Activated CD4-positive, alpha-beta memory T cell treated with anti-CD3 and anti-CD28 coated beads for 36 hours (primary cell): ENCODE measurements at places on chromosomes 1 and 21.

- no peak for DNase-seq
Observed at GRCh38 chr1:209900734-209901133, 37.3 kb upstream of the SYT14 start.

DNA sequence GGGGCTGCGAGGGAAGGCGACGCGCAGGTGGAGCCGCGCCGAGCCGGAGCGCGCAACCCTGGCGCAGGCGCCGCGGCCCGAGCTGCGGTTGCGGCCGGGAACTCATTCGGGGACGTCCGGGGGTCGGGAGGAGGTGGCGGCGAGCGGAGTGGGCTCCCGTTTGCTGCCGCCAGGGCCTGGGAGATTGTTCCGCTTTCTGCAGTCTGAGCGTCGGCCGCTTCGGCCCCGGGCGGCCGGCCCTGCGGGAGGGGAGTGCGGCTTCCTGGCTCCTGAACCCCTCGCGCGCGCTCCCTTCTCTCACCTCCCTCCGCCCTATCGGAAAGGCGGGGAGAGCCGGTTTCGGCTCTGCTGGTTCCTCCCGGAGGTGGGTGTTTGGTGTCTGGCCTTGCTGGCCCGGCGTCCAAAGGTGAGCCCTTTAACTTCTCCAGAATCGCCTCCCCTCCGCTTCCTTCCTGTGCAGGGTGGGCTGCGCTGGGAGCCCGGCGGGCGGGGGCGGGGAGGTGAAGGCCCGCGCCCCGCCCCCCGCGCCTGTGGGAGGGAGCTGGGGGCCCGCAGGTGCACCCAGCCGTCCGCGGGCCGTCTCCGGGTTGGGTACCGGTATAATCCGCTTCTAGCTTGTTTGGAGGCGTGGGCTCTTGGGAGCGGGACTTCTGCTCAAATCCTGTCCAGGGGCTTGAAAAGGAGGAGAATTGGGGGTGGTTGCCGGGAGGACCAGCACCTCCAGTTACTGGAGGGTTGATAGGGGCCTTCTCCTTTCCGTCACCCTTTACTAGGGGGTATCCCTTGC lies 683 bp downstream of the LRRC8D start:
- DNase-seq: peak; percentile 65

DNA sequence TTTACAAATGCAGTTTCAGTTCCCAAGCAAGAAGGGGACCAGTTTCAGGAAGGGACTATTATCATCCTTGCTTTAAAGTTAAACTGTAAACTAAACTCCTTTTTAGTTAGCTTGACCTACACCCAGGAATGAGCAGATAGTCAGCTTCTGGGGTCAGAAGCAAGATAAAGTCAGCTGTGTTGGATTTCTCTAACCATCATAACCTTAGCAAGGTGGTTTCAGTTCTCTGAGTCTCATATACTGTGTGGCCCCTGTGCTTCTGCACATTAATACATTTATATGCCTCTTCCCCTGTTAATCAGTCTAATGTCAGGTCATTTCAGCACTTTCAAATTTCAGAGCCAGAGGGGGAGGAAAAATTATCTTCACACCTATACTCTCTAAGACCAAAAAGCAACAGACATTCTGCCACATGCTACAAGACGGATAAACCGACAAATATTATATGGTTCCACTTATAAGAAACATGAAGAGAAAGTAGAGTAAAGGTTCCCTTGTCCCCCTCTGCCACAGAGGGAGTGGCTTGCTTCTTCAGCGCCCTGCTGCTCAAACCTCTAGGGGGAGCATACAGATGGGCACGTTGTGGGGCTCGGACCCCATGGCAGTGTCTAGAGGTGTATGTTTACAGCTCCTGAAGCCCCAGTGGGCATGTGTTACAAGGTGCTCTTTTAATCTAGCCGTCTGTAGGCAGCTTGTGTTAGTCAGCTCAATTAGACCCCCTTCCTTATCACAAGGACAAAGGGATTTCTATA lies 89.1 kb downstream of the SMYD3 start:
- no peak for DNase-seq

DNA sequence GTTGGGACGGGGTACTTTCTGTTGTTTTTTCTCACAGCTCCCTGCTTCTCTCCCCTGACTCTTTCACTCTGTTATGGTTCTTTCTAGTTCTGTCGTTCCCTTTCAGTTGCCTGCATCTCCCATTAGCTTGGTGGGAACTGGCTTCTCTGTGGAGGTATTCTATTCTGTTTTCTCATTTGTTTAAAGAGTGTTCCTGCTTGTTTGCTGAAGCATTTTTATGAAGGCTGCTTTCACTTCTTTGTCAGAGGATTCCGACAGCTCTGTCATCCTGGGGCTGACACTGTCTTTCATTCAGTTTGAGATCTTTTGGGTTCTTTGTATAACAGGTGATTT lies 96.0 kb upstream of the COL6A1 start:
- no peak for DNase-seq

DNA sequence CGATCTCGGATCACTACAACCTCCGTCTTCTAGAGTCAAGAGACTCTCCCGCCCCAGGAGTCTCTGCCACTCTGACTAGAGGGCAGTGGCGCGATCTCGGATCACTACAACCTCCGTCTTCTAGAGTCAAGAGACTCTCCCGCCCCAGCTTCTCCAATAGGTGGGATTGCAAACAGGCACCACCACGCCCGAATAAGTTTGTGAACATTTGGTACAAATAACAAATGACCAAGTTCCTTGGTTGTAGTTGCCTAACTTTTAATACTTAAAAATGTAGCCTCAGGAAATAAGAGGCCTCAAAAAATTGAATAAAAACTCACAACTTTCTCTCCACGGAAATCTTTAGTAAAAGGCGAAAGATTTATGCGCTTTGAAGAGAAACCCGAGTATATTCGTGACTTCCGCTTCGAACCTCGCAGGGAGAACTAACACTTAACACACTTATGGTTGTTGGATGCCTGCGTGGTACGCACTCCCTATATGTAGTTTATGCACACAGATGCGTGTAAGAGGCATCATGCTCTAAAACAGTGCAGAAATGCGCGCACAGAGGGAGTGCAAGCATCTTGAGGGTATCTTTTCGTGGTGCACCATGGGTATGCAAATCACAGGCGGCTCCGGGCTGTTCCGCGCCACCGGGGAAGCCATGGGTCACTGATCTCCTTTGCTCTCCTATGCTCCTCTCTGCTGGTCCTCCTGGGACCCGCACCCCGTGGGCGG lies 11.4 kb downstream of the BTBD19 start:
- peak; percentile 89 for DNase-seq

GRCh38 chr1:29280409-29281131 lies 44.2 kb downstream of the PTPRU start:
- no peak for DNase-seq

DNA sequence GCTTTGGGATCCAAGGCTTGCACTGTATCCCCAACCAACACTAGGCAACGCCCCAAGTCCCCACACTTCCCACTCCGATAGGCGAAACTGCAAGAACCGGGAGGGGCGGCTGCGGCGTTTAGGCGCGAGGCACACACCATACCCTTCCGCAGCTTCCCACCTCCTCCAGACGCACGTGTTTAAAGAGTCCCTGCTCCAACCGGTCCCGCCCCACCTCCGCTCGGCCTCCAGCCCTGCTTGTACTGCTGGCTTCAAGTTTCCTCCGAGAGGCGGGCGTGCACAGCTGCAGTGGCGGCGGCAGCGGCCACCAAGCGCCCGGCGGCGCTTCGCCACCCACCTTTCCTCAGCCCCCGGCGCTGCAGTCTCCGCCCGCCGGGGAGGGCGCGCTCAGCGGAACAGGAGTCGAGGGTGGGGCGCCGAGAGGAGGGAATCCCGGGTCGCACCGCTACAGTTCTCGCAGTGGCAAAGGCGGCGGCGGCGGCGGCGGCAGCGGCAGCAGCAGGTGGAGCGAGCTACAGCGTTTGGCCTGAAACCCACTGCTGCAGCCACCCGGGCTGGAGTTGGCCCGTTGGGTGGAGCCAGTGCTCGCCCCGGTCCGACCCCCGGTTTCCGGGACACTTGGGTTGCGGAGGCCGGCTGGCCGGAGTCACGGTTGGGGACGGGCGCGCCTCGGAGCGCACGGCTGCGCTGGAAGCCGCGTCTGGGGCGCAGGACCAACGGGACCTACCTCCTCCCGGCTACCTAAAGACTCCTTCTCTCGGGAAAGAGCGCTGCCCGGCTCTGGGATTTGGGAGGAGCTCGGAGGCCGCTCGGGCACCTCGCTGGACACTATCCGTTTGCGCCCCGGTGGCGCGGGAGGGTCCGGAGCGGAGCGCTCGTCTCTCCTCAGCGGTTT lies at the start of gene CNIH3:
Gene CNIH3, plus strand, starts transcription at position 457 of the 895 bp plus-strand sequence. CDS start 858 bp downstream, outside the sequence.
- DNase-seq: peak; percentile 44

- DNase-seq: no peak
Observed at GRCh38 chr1:237774246-237774645, 116.5 kb downstream of the ZP4 start.

DNA sequence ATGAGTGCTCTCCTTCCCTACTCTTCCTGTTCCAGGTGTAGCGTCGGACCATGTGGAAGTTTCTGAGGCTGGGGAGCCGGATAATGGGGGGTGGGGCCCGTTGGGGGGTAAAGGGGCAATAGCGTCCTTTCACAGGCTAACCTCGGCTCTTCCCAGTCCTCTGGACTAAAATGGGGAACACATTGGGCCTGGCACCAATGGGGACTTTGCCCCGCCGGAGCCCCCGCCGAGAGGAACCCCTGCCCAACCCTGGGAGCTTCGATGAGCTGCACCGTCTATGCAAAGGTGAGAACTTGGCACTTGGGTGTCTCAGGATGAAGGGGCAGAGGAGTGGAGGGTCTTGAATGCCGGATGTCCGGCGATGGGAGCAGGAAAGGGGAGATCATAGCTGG lies 456 bp downstream of the TOMM40L start:
- DNase-seq: peak; percentile 19

DNA sequence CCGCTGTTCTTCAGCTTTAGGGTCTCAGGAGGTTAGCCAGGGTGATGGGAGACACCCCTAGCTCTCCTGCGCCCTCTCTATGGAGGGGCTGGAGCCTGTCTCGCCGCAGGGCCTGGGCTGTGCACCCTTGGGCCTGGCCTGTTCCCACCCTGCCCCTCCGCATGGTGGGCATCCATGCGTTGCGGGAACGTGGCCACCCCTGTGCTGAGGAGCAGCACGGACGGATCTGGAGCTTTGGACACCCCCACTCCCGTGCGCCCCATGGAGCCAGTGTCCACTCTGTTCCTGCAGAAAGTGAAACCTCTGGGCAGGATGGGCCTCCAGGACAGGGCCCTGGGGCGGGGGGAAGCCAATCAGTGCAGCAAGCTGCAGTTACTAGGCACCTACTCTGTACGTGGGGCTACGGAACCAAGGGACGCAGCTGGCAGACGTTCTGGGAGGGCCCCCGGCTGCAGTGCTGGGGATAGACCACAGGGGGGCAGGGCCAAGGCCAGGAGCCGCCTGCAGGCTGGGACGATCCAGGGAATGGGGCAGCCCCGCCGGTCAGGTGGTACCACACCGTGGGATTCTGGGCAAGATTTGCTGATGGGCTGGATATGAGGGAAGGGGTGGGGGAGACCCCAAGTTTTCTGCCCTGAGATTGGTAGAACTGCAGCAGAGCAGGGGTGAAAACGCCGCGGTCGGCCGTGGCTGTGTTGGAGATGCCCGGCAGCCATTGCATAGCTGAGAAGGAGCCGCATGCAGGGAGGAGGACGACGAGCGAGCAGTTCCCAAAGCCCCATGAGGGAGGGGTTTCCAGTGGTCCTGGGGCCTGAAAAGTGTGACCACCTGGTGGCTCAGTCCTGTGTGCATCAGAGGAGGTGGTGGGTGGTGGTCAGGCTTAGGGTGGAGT lies 43.3 kb downstream of the TP73 start:
- DNase-seq: peak; percentile 49

- no peak for DNase-seq
Observed at GRCh38 chr1:187621951-187622350, 793.2 kb downstream of the PLA2G4A start.

DNA sequence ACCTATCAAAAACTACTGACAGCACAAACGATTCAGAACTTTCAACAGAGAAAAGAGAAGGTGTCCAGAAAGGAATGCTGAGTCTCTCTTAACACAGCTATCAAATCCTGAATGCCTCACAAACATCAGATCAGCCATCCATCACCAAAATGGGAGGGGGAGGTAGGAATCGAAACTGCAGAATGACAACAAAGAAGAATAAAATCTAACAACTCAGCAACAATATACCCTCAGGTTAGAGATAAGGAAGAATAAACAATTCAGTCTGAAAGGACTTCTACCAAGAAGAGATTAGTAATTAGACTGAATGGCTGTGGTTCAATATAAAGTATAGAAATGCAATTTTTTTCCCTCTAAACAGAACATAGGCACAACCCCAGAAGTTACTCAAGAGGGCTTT lies 94.4 kb downstream of the RERE start:
- no peak for DNase-seq

- no peak for DNase-seq
Observed at GRCh38 chr1:195828325-195828724, 779.9 kb downstream of the KCNT2 start.

DNA sequence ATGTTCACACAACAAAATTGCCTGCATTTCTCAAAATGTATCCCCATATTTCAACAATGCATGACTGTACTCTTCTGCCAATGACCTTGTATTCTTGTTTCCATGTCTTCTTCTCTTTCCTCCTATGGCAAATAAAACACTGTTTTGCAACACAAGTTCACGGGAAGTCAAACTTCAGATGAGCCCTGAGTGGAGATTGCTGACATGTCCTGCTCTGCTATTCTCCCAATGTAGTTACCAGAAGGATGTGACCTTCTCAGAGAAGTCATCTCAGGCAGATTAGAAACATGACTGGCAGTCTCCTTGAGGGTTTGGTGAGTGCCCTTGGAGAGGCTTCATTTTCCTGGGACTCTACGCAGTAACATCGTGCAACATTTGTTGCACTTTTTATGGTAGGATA lies 15.6 kb downstream of the FCGR2B start:
- no peak for DNase-seq

GRCh38 chr1:83970802-83971201 lies 28.1 kb downstream of the TTLL7 start:
- DNase-seq: no peak

- no peak for DNase-seq
Observed at GRCh38 chr1:85934516-85934915, 222.1 kb downstream of the COL24A1 start.

DNA sequence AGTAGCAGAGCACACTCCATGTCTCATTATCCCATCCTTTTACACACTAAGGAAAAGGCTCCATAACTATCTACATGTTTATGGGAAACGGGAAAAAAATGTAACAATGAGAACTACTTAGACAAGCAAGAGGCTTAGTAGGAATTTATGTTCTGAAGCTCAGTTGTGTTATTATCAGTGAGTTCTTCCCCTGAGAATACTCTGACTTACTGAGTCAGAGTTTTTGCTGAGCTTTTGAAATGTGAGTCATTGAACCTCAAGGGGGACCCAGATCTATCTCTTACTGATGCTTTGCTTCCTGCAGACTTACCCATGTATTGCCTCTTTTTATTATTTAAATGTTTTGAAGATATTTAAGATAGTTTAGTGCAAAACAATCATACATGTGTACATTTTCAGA lies 20.1 kb downstream of the CFHR5 start:
- no peak for DNase-seq

- no peak for DNase-seq
Observed at GRCh38 chr1:19936061-19936750, 12.8 kb upstream of the PLA2G2E start.

GRCh38 chr1:208924928-208925327 lies 658.6 kb upstream of the CAMK1G start:
- no peak for DNase-seq

- DNase-seq: no peak
Observed at GRCh38 chr1:66681686-66682085, 70.6 kb upstream of the DYNLT5 start.
